ENCODE measurements at places on chromosomes 2 and 18.

DNA sequence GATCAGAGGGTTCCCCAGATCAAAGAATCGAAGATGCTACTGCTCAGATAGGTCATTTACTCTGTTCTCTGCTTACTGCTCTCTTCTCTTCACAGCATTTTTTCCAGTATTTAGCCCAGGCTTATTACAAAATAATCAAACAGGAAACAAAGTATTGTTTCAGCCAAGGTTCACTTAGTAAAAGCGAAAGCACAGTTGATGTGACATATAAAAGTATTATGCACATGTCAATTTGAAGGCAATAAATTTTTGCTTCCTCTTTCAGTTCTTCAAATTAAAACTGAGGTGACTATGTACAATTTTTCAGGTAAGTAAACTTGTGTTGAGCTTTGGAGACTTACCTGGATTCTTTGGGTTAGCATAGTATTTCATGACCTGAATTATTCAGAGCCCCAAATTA, 262.8 kb upstream of the CHST9 start:
- DNase-seq, result no peak

GRCh38 chr2:157304811-157305722, 20.6 kb downstream of the ERMN start:
- DNase-seq, result no peak

- peak; percentile 34 for DNase-seq
Measured at GRCh38 chr2:27723372-27724144, 48.0 kb upstream of the MRPL33 start.

- DNase-seq, result no peak
Measured at GRCh38 chr2:88959480-88960204, 268.2 kb downstream of the RPIA start.

- DNase-seq, result peak; percentile 1
Measured at GRCh38 chr2:44244135-44244871, 31.0 kb upstream of the SLC3A1 start.

DNA sequence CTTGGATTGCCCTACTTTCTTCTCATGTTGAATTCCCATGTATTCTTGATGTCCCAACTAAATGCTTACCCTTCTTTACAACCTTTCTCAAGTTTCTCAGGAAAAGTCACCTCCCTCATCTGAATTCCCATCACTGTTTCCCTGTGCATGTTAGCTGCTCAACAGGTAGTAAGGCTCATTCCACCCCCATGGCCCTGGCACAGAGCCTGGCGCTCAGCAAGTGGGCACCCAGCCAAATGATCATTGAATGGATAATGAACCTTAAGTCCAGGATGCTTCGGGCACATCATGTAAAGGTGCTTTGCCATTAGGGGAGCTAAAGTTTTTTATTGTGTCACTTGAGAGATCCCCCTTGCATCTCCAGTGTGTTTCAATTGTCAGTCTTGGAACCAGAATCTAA, 124.0 kb downstream of the PKP4 start:
- DNase-seq, result no peak

All from C1 segment of cervical spinal cord (tissue), 14 donors.